ENCODE measurements at places on chromosomes 1 and 21.
A peak's percentile ranks its signal among the peaks of the same experiment; 100 is the strongest.

DNA sequence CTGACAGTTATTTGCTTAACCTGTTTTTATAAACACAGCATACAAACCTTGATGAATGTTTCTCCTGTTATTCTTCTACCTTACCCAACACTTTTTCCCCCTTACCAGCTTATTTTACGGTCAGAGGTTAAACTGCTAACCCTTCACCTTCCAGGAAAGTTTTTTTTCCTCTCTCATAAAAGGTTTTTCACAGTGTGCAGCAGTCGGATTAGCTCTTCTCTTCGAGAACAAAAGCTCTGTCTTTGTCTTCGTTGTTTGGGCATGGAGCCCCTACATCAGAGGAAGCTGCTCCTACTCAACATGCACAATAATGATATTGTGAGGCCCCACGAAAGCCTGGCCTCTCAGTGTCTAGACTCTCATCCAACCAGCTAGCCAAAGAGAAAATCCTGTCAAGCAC lies 42.0 kb downstream of the DENND1B start:
- no peak for DNase-seq

- DNase-seq: no peak
These were observed 115.1 kb upstream of the TMEM51 start for GRCh38 chr1:15038232-15039016.

- no peak for DNase-seq
These were observed 32.0 kb downstream of the DNAJC6 start for GRCh38 chr1:65341381-65341780.

GRCh38 chr1:207321790-207322645 lies 540 bp downstream of the CD55 start:
- no peak for DNase-seq

DNA sequence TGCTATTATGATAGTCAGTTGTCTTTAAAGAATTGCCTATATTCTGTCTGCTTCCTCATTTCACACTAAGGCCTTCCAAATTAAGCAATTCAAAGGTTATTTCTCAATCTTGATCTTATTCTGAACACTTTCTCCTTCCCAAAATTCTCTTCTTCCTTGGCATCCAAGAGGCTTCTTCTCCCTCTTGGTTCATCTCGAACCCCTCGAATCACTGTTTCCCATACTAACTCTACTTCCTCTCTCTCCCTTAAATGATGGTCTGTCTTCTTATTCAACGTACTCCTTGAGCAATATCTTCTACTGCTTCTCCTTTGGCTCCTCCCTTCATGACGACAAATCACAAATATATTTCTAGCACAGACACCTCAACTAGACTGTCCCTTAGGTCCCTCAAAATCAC lies 4.5 kb downstream of the COPA start:
- no peak for DNase-seq

DNA sequence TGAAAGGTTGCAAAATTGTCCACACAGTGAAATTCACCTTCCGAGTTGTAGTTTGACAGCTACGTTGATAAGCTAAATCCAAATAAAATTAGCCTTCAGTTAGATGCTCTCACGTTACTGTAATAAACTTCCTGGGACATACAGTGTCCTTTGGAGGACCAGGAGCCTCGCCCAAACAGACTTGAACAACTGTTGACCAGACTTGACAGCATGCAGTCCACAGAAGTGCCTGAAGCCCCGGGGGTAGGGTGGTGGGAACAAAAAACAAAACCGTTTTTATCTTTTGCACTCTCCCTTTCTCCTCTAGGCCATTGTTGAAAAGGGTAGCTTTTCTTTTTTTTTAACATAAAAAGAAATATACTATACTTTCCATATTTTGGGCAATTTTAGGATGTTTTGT lies 172.8 kb upstream of the SAMSN1 start:
- DNase-seq: no peak

GRCh38 chr1:205229399-205229871 lies 1.7 kb downstream of the TMCC2 start:
- peak; percentile 64 for DNase-seq

DNA sequence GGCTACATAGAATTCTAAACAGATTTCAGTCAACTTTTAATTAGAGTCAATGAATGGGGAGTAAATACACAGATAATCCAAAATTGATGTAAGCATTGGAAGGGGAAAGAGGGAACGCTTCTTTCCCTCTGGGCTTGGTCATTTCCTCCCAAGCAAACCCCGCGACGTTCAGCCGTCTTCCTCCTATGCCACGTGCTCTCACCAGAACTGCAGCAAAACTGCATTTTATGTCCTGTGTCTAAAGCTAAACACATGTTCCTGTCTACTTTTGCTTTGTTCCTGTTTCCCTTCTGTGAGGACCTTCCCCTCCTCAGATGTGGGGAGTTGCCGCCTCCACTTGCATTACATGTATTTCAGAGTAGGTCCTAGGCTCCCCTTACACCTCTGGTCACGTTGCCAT lies 27.2 kb downstream of the UTP25 start:
- DNase-seq: no peak

- no peak for DNase-seq
These were observed 24.2 kb upstream of the EYA3 start for GRCh38 chr1:28112388-28113241.

Data from GM19239 (cell line).